ENCODE measurements at places on chromosomes 5 and 9.

DNA sequence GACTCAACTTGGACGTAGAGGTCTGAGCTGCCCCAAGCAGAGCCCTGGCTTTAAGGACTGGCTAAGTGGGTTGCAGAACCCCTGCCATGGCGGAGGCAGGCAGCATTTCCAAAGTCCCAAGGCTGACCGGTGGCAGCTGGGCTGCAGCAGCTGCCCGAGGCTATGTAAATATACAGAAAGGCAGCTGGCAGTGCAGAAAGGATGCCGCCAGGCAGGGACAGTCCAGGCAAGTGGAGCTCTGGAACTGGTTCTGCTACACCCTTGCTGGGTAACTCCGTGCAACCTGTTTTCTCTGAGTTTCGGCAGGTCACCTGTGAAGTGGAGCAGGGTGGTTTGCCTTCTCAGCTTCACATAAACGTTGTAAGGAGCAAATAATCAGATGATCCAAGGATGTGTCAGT, 46.0 kb downstream of the SHB start:
- no peak for DNase-seq

- DNase-seq, result no peak
These were observed 91.9 kb upstream of the RASEF start for GRCh38 chr9:83154821-83155220.

GRCh38 chr5:80406980-80407734, 707 bp upstream of the ZFYVE16 start:
- peak; percentile 66 for DNase-seq

- no peak for DNase-seq
These were observed 88.6 kb downstream of the LMX1B start for GRCh38 chr9:126702151-126703001.

- DNase-seq, result no peak
These were observed 111.5 kb upstream of the TNC start for GRCh38 chr9:115229496-115229895.

Measured in fibroblast of gingiva (primary cell).